ENCODE measurements at places on chromosomes 5 and 9.

DNA sequence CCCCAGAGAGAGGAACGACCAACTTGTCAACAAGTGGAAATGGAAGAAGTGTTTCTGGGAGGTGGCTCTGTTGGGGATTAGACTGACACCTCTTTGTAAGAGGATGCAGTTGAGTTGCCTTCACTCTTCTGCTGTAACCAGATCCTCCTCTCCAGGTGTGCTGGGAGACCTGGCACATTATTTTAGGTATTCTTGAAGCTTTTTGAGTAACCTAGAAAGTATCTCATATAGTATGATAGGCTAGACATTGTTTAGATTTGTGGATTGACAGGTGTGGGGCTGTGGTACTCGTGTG lies 21.6 kb downstream of the SNX30 start:
- DNase-seq: no peak

- peak; percentile 34 for DNase-seq
Measured at GRCh38 chr5:42876375-42876844, 64.7 kb upstream of the SELENOP start.

GRCh38 chr9:71213633-71214032 lies 92.2 kb upstream of the TRPM3 start:
- peak; percentile 1 for DNase-seq

DNA sequence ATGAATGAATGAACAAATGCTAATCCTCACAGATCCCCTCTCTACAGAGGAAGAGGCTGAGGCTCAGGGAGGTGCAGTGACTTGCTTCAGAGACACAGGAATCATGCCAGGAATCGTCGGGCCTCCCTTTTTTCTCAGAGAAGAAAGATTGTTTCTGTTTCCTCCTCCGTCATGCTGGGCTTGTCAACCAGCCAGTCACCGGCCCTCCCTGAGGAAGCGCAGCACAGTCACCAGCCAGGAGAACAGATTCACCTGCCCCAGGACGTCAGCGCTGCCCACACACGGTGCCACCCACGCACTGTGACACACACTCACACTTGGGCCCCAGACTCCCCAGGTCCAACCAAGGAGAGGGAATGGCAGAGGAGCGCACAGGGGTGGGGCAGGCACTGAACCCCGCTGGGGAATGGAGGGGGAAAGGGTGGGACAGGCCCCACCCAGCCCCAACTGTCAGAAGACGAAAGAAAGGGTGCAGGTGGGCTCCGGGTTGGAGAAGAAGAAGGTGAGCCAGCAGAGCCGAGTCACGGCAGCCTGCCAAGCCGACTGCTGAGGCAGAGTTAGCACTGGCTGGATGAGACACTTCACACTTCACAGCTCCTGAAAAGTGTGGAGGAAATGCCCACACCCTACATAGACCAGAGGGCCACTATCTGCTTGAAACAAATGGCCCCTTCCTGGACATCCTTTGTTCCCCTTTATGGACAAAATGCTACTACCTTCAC lies 13.8 kb upstream of the ERGIC1 start:
- peak; percentile 70 for DNase-seq

- peak; percentile 52 for DNase-seq
Measured at GRCh38 chr5:58407042-58407719, 52.7 kb downstream of the PLK2 start.

GRCh38 chr5:131373265-131373664 lies 109.4 kb downstream of the CDC42SE2 start:
- no peak for DNase-seq

DNA sequence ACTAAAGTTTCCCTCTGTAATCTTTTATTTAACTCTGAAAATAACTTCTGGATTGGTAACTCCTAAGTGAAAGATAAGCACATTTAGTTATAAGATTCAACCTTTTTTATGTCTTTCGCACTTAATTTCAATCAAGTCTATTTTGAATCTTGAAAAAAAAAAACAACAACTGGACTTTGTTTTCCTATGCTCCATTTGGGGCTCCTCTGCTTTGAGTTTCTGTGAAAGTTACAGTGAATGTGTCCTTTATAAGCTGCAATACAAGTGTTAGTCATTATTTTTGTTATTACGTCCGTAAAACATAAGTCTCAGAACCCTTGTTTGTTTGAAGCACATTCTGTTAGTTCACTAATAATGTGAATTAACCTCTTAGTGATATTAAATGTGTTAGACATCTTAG lies 276.8 kb downstream of the ADAMTS6 start:
- DNase-seq: peak; percentile 26

DNA sequence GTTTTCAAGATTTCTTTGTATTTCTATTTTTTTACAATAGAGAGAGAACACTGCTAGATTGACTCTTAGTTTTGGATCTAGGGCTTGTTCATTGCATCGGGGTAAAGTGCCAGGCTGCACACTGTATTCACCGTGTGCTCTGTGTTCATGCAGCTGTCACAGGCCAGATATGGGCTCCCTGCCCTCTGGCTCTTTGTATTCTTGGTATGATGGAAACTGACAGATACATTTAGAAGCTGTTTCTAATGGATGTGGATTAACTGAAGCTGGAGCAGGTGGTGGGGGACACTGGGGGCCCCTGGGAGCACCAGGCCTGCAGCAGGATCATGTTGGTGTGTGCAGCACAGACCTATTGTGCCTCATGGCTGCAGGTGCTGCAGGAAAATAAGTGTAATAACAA lies 28.0 kb downstream of the SLC36A1 start:
- no peak for DNase-seq

DNA sequence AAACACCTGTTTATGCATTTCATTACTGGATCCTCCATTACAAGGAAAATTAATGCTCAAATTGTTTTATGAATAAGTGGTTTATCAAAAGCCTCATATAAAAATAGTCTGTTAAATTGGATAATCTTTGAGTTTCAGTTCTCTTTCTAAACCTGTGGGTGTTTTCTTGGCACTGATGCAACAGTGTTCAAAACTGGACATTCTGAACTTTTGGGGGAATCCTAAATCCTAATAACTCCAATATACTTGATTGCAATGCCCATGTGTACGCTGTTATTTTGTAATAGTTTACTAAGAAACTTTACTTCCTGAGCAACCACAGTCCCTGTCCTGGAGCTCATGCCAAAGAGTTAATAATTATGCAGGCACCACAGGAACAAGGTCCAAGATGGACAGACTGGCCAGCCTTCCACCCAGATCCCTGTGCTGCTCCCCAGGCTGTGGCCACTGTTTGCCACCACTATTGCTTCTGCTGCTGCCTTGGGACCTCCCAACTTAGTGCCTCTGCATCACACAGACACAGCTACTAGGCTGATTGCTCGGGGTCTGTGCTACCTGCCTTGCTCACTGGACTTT lies 14.0 kb downstream of the IRGM start:
- no peak for DNase-seq

- no peak for DNase-seq
Measured at GRCh38 chr9:123322273-123323195, 33.5 kb upstream of the CRB2 start.

DNA sequence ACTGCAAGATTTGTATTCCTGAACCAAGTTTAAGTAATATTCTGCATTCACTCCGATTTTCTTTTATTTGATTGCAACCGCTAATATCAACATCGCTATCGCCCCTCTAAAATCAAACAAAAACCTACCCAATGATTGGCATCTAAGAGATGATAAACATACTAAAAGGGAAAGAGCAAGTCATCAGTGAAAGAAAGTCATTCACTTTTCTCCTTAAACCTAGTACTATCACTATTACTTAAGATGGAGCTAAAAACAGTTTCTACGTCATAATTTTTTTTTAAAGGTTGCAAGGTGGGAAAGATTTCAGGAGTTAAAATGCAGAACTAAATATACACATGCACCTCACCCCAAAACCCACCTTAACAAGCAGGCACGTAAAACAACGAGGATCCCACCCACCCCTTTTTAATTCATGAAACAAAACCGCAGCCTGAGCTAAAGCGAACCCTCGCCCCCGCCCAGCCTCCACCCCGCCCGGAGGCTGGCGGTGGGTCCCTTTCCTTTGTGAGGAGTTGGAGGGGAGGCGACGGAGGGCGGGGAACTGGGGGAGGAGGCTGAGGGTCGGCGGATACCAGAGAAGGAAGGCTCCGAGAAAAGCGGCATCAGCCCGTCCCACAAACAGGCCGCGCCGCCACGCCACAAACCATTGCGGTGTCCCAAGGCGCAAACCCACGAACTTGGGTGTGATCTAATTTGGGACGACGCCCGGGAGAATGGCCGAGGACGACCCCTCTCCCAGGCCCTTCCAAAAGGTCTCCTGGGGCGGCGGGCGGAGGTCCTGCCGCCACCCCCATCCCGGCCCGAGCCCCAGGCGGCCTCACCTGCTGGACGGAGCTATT lies 861 bp downstream of the UBQLN1 start:
- peak; percentile 30 for DNase-seq

DNA sequence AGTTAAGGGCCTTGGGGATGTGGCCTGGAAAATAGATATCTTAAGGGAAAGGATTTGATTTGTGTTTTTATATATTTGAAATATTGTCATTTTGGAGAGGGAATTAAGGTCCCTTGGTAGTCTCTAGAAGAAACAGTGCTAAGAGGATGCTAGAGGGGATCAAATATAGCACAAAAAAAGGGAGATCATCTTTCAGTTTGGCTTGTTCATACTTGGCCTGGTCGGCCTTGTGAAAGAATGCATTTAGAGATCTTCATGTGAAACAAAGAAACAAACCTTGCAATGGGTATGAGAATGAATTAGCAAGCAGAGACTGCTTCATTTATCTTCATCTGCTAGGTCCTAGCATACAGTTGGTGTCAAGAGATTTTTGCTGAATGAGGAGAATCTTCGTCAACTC lies 15.0 kb downstream of the DMRT2 start:
- DNase-seq: no peak

DNA sequence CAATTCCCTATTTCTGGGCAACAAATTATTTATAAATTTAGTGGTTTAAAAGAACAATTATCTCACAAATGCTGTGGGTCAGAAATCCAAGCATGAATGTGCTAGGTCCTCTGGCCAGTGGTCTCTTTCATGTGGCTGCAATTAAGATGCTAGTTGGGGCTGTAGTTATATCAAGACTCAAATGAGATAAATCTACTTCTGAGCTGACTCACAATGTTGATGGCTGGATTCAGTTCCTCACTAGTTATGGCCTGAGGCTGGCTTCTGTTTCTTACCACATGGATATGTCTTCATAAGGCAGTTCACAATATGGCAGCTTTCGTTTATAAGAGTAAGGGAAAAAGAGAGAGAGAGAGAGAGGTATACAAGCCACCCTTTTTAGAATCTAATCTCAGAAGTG lies 717.0 kb downstream of the PRELID2 start:
- no peak for DNase-seq

DNA sequence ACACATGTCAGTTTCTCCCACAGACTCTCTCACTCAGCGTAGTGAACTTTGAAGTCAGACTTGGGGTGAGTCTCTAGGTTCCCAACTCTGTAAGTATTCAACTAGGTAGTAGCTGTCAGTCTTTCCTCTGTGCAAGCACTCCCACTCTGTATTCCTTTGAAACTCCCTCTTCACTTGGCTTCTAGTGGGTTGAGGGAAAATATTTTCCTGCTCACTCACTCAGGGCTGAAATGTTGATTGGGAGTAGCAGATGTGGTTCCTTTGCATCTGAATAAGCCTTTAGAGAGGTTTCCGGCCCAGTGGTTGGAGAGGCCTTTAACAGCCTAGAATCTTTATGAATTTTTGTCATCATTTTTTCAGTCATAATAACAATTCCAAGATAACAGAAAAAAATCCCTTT lies 18.1 kb upstream of the ARRDC3 start:
- DNase-seq: no peak

GRCh38 chr9:127344368-127345000 lies 52.5 kb upstream of the SLC2A8 start:
- DNase-seq: peak; percentile 48

GRCh38 chr5:134547579-134547978 lies 22.1 kb downstream of the JADE2 start:
- peak; percentile 69 for DNase-seq

- peak; percentile 36 for DNase-seq
Measured at GRCh38 chr5:107668154-107669095, 2.3 kb downstream of the EFNA5 start.

- no peak for DNase-seq
Measured at GRCh38 chr5:3451961-3452360, 143.7 kb upstream of the IRX1 start.

DNA sequence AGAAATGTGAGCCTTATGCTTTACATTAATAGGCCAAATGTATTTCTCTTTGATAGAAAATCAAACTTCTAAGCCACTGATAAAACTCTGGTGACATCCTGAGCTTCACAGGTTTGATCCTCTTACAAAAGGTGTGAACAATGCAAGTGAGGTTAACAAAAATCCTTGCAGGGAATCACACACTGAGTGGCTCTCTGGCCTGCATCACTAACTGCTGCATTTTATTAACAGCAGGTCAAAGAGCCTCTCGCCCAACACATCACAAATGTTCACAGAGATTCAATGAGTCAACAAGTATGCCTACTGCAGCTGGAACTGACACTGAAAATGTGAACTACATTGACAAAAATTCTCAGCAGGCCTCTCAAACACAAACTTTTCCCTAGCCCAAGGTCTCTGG lies 122.3 kb downstream of the SEMA5A start:
- peak; percentile 63 for DNase-seq
